T-helper 17 cell (primary cell): ENCODE measurements at places on chromosomes 16 and 17.

DNA sequence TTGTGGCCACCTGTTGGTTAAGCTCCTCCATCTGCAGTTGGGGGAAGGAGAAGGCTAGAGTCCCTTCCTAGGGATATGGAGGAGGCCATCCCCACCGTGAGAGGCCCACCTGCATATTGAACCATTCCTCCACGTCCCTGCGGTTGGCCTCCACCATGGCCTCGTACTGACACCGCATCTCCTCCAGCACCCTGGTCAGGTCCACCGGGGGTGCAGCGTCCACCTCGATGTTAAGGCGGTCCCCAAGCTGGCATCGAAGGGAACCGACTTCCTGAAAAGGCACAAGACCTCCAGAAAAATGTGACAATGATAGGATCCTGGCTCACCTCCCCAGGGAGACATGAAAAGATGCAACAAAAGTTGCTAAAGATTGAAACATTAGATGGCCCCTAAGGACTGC is 3.0 kb downstream of the KRT32 start:
- no peak for DNase-seq

- no peak for DNase-seq
Observed at GRCh38 chr17:79223953-79224352, 149.3 kb downstream of the ENGASE start.

GRCh38 chr17:43627653-43628052 is 34.1 kb downstream of the MEOX1 start:
- no peak for DNase-seq

DNA sequence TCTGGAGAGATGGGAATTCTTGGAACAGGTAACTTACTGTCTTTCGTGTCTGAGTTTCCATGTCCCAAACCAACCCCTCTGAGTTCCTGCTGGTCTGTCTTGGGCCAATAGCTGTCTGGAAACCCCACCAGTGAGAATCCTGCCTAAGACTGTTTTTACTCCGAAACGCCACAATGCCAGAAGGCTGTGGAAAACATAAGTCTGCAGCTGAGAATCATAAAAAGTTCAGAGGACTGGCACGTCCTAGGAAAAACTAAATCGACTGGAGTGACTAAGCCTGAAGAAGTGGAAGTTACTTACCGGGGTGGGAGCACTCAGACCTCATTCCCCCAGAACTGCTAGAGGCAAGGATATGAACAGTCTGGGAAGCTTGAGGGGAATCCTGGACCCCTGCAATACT is 13.3 kb downstream of the LRRC75A start:
- DNase-seq, result no peak

GRCh38 chr16:13633391-13633861 is 286.5 kb upstream of the ERCC4 start:
- no peak for DNase-seq

DNA sequence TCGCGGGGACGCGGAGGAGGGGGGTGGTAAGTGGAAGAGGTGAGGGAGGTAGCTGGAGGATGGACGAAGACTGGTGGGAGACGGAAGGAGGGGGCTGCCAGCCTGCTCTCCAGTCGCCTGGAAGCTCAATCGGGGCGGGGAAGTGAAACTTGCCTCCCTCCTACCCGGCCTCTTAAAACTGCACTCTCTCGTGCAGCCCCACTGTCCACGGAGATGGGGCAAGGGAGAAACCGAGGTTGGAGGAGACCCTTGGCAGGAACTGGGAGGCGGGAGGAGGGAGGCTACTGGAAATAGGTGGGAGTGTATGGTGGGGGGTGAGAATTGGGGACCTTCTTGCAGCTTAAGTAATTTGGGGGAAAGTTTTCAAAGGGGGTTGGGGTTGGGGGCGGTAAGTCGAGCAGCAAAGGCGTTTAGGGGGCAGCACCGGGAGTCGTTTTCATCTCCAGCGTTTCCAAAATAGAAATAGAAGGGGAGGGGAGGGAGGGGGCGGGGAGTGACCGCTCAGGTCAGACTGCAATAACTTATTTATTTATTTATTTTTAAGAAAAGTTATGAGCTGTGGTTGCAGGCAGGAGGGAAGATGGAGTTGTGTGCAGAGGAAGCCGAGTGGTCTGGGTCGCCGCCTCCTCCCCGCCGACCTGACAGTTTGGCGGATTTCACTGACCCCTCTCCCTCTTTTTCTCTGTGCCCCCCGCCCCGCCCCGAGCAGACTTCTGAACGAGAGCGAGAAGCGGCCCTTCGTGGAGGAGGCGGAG is 1.4 kb downstream of the SOX9 start:
- DNase-seq, result no peak
